ENCODE measurements at places on chromosomes 2 and 18.

DNA sequence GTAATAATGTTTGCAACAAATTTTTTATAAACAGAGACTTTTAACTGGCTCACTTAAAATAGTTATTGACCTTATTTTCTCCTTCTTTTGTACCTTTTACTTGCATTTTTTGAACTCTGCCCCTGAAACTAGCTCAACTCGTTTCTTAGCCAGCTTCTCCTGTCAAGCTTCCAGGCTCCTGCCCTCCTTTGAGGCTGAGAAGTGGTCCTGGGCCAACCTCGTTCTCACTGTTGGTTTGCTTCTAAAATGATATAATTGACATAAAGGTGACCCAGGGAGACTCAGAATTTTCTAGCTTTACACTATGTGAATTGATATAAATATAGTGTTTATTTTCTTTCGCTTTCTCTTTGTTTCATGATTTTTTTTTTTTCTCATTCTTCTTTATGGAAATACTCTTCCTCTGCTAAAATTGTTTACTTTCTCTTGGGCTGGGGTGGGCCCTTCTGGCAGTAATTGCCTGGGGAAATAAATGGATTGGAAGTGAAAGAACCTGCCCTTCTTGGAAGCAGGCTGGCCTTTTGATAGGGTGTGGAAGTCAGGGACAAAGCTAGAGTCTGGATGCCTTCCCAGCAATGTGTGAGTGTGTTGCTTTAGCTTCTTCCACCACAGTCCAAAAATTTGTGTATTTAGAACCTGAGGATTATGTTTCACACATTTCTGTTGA is 30.7 kb downstream of the GPD2 start:
- no peak for DNase-seq

GRCh38 chr18:42578792-42579191 is 536.7 kb downstream of the RIT2 start:
- no peak for DNase-seq

GRCh38 chr18:9217743-9218451 is 81.3 kb downstream of the ANKRD12 start:
- DNase-seq = no peak

DNA sequence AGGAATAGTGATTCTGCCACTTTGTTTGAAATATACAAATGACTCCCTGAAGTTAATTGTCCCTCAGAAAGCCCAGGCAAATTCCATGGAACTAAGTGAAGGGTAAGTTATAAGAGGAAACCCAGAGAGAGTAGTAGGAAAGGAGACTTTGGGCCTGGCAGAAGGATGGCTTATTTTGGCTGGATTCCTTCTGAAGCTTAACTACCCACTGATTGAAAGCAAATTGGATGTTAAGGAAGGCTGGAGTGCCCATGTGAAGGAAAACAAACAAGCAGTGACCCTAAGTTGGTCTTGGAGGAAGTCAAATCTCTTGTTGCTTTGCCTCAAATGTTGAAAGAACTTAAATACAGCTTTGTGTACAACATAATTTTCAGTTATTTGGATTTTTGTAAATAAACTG is 1106.4 kb upstream of the ZEB2 start:
- no peak for DNase-seq

GRCh38 chr2:73614105-73614504 is 28.1 kb downstream of the NAT8 start:
- no peak for DNase-seq

DNA sequence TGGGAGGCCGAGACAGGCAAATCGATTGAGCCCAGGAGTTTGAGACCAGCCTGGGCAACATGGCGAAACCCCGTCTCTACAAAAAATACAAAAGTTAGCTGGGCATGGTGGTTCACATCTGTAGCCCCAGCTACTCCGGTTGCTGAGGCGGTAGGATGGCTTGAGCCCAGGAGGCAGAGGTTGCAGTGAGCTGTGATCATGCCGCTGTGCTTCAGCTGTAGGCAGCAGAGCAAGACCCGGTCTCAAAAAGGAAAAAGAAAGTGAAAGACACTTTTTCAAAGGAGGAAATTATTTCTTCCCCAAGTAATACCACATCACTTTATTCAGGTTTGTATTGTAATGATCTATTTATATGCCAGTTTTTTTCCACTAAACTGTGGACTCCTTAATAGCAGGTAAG is 35.7 kb upstream of the TAF4B start:
- no peak for DNase-seq

GRCh38 chr18:77059294-77059916 is 73.2 kb downstream of the MBP start:
- DNase-seq = no peak

DNA sequence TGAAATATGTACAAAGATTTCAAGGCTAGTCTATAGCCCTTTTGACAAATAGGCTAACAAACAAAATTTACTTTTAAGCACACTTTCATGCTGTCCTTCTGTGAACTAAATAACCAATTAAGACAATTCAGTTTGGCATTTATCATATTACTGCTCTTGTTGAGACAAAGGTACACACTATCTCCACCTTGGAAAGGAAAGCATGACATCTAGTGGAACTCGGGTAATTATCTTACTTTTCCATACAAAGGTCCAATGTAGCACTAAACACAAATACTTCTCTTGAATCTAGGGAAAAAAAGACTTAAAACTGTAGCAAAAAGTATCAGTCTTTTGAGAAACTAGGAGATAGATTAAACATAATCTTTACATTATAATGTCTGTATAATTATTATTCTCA is 125.0 kb upstream of the CD226 start:
- no peak for DNase-seq

DNA sequence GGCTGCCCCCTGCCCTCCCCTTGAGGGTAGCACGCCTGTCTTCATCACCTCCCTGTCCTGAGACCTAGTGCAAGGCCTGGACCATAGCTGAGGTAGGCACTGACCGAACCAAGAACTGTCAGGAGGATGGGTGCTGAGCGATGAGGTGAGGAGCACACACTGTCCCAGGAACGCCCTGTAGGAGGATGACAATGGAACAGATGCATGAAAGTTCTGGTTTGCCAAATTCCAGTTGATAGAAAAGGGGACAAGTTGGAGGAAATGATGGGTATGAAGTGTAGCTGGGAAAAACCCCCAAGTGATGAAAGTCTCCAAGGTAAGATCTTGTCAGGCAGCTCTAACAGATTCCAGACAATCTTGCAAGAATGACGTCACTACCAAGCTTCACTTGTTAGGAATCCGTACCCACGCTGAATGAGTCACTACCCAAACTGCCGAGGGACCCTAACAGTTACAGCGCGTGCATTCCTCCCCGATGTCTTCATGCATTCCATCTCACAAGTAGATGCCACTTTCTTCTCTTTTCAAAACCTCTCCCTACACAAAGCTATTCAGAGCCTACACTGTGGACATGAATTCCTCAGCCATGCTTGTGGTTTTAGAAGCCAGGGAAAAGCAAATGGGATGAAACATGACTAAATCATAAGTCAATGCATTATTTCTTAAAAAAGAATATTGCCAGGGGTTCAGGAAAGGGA is 27.6 kb downstream of the MRPL33 start:
- DNase-seq = no peak

GRCh38 chr2:233470011-233470687 is 96.4 kb downstream of the USP40 start:
- DNase-seq = no peak

GRCh38 chr18:56468396-56468795 is 170.0 kb downstream of the TXNL1 start:
- DNase-seq = no peak

DNA sequence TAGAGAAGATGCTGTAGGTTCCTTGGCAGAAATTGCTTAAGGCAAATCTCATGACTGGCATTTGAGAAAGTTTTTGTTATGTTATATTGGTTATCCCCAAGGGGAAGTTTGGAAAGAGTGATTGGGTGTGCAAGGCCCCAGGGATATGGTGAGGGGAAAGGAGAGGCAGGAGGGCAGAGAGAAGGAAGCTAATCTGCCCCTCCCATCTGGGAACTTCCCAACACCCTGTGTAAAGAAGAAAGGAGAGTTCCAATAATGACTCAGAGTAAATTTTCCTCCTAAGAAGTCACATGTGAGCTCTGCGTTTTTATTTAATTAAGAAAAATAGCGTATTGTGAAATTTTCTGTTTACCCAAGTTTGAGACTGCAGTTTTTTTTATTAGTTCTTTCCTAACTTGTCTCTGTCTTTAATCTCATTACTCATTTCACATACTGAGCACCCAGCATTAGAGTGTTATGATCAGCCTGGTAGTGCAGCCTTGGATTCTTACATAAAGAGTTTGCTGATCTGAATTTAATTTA is 3.1 kb upstream of the KYNU start:
- DNase-seq = no peak

GRCh38 chr2:205700331-205701132 is 18.2 kb downstream of the NRP2 start:
- DNase-seq = no peak

DNA sequence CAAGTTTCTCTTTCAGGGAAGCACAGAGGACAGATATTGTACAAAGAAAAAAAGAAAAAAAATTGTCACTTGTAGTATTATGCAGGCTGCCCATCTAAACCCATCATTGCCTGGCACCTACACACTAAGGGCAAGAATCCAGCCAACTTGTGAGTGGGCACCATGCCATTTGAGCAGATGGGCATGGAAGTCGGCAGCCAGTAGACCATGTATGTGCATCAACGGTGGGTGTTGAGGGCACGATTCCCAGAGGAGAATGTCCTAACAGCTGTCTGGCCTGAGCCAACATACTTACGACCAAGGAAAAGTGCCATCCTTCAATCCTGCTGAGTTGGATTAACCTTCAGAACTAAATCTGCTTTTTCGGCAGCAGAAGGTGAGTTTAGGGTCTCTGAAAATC is 63.9 kb downstream of the ARHGAP15 start:
- no peak for DNase-seq

GRCh38 chr2:119063177-119063576 is 95.4 kb downstream of the C1QL2 start:
- no peak for DNase-seq

All from progenitor cell of endocrine pancreas (in vitro differentiated cells).